Left renal pelvis (tissue), 4 donors: ENCODE measurements at places on chromosomes 13 and 19. TPM values are rescaled to one million over a fixed set of nuclear protein-coding genes. Genes with fewer than 3 reads are reported as not detected.

The CD33 gene
- polyA plus RNA-seq: 1.4 TPM

The GNG8 gene
- polyA plus RNA-seq: 1.5 TPM

- DNase-seq: no peak
These were observed 38.6 kb downstream of the LIG4 start for GRCh38 chr13:108176685-108177274.

GRCh38 chr13:81726037-81726726, 1385.3 kb upstream of the SPRY2 start:
- DNase-seq: no peak

DNA sequence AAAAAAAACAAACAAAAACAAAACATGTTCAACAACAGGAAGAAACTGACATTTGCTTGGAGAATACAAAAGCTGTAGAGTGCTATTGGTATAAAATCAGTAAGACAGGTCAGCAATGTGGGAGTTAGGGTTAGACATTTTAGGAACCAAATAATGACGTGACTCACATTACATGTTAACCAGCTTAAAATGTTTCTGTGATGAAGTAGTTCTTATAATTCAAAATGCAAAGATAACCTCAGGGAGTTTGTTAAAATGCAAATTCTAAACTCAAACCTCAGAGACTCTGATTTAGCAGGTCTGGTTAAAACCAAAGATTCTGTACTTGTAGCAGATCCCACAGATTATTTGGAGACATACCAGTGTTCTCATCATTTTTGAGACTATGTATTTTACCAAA, 549.4 kb upstream of the SLITRK1 start:
- no peak for DNase-seq

DNA sequence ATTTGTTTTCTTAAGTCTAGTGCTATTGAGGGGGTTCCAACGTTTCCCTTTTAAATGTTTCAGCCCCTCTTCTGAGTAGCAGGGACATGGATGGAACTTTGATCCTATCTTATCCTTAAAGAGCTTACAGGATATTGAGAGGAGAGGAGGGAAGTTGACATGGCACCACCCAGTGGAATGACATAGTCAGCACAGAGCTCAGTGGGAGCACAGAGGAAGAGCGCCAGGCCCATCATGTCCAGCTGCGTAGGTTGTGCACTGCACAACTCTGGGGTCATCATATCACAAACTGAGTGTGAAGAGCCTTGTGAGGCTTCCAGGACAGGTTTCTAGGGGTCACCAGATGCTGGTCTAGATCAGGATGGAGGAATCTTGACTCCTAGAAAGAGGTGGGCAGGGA, 4.6 kb upstream of the CDC42EP5 start:
- DNase-seq: no peak

DNA sequence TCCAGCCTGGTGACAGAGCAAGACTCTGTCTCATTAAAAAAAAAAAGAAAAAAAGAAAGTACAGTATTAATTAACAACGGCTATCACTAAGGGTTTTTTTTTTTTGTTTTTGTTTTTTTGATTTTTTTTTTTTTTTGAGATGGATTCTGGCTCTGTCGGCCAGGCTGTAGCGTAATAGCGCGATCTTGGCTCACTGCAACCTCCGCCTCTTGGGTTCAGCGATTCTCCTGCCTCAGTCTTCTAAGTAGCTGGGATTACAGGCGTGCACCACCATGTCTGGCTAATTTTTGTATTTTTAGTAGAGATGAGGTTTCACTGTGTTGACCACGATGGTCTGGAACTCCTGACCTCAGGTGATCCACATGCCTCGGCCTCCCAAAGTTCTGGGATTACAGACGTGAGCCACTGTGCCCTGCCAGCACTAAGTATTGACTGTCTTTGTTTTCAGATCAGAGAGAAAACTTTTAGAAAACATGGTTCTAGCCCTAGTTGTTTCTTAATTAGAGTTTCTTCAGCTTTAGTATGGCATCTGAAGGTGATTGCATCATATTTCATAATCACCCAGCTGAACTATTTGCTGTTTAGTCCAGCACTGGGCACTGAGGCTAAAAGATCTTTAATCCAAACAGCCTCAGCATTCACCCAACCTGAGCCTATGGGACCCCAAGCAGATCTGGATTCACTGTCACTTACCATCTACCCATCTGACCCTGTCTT, 2.7 kb upstream of the GATAD2A start:
- DNase-seq: no peak

DNA sequence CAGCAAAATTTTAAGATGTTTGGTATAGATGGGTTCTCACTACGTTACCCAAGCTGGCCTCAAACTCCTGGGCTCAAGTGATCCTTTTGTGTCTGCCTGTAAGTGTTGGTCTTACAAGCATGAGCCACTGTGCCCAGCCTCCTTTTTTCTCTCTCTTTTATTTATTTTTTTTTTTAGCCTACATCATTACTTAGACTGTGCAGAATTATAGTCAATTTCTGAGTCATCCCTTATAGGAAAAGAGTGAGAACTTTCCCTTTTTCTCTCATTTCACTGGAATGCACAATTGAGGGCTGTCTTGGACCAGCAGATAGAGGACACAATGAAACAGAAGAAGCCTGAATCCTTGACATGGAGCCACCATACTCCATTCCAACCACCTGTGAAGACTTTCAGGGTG, 13.3 kb downstream of the TSKS start:
- no peak for DNase-seq

- no peak for DNase-seq
These were observed 7.1 kb downstream of the TEKTIP1 start for GRCh38 chr19:3546119-3546518.
